ENCODE measurements at places on chromosomes 3 and 15.

GRCh38 chr15:70048578-70049514 is 48.9 kb downstream of the TLE3 start:
- peak; percentile 8 for DNase-seq

DNA sequence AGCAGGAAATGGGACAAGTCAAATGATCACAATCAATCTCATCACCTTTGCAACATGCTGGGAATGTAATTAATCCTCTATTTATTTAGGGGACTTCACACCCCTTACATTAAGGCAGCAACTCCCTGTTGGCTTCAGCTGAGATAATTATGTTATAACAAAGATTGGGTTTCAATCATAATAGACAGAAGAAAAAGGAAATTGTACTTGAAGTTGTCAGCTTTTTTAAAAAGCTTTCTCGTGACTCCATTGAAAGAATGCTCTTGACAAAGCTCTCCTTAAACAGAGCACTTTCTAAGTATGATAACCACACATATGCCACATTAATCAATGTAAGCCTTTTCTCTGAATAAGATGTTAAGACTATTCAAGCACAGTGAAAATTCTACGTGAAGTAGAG is 65.7 kb downstream of the SHQ1 start:
- no peak for DNase-seq

DNA sequence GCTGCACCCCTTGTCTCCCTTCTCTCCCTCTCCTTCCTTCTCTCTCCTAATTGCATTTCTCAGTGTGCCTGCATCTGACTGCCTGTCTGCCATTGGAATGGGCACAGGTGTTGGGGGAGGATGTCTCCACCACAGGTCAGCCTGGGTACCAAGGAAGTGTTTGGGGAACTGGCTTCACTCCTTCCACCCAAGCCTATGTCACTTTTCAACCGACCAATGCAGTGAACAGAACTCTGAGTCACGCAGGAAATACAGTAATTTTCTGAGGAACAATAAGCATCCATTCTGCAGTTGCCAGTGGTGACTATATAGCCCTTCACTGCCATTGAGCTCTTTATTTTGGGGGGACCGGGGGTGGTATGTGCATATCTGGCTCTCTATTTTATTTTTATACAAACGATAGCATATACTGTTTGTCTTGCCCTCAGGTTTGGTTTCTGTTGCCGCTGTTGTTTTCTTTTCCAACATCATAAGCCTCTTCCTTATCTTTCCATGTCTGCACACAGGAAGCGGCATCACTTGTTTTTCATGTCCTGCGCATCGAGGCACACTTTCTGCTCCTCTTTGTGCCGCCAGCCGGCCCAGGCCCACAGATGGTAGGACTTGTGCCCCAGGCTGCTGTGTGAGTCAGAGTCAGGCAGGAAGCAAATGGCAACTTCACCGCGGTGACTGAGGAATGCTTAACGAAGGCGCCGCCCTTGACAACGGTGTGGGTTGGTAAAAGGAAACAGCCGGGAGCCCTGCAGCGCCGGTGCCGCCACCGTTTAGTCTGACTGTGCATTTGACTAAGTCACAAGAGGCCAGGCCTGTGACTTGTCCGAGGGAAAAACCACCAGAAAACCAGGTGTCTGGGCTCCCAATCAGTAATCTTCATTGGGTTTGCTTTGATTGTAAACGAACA is 21.1 kb upstream of the CDCP1 start:
- DNase-seq = peak; percentile 85

- DNase-seq = no peak
Observed at GRCh38 chr3:32498252-32498651, 4.4 kb downstream of the CMTM6 start.

- no peak for DNase-seq
Observed at GRCh38 chr3:46866032-46866595, 2.9 kb upstream of the MYL3 start.

DNA sequence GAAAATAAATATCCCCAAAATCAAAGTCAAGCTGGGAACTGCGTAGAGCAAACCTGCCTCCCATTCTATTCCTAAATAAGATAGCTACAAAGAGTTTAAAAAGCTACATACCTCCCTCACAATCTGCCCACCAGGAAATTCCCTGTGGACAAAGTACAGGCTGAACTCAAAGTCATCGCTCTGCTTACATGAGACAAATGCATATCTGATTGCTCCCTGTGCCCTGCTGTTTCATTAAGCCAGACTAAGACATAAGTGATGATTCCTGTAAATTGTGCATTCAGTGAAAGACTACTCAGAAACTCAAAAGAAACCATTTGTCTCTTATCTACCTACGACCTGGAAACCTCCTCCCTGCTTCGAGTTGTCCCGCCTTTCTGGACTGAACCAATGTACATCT is 28.5 kb upstream of the EIF4A2 start:
- no peak for DNase-seq

GRCh38 chr3:161070980-161071663 is 34.0 kb downstream of the B3GALNT1 start:
- no peak for DNase-seq

DNA sequence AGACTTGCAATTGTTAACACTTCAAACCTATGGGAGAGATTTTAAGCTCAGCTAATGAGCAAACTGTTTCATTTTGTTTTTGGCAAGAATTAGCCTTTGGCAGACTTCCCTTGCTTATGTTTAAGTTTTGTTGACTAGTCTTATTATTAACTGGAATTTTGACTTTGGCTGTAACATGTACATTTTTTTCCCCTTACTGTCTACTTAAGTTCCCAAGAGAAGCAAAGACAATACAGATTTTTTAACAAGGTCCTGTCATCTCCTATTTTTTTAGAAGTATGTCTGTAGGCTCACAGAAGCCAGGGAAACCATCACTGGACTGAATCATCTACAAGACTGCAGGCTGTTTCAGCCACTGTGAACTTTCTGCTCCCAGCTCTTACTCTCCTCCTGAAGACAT is 74.3 kb downstream of the DGKG start:
- DNase-seq = no peak

DNA sequence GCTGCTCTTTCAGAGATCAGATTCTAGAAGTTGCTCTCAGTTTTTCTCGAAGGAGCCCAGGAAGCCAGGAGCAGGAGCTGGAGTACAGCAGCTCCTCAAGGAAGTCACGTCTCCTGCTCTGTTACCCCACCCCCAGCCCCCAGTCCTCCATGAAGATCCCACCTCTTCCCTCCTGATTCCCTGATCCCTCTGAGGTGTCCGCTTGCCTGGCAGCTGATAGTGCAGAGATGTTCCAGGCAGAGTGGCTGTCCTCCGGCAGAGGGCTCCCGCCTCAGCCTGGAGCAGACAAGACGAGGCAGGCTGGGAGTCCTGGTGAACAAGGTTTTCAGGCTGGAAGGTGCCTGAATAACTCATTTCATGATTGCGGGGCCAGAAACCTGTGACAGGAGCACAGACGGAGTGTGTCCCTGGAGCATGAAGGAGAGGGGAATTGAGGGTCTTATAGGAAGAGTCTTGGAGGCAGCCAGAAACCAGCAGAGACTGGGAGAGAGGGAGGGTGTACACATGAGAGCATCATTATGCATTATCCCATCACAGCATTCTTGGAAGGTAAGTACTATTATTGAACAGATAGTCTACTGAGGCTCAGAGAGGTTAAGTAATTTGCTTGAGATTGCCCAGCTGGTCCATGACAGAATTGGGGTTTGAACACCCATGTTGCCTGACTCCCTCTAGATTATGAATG is 1.2 kb downstream of the HRH1 start:
- peak; percentile 89 for DNase-seq

GRCh38 chr3:16700651-16701050 is 95.4 kb upstream of the DAZL start:
- no peak for DNase-seq

GRCh38 chr3:51522273-51522962 is 16.1 kb upstream of the RAD54L2 start:
- no peak for DNase-seq

DNA sequence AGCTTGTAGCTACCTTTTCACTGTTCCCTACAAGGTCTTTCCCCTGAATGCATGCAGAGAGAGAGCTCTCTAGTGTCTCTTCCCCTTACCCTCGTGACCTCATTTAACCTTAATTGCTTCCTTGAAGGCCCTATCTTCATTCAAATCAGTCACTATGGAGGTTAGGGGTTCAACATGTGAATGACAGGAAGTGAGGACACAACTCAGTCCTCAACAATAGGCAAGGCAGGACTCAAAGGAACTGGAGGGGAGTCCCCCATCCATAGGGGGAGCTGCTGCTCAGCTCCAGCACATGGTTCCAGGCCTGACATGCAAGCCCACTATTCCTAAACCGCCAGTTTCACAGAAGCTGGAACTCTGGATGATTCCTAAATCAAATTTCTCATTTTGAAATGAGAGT is 33.8 kb upstream of the GYG1 start:
- no peak for DNase-seq

DNA sequence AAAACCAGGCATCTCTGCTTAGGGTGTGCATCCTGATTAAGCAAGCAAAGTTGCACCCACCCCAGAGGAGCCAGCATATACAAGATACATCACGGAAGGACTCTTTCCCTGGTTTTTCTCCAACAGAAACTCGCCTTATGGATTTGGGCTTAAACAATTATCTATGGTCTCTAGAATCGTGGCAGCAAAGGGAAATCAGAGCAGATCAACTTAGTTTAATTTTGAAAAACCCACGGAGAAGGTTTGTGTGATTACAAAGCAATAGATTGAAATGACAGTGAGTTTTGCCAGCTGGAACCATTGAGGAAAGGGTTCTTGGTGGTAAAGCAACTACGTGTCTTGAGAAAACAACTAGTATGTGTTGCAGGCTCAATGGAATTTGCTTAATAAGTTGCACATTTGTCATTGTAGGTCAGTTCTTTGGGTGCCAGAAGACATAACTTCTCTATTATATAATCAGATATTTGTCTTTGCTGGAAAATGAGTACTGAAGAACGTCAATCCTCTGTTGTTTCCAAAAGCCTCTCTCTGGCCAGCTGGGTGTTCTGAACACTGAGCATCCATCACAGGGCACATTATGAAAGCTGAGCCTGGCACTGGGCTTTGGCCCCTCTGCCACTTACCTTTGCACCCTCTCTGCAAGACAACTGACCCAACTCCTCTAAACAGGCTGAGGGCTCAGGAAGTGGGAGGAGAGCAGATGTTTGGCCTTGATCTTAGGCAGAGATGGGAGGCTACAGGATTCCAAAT is 75.7 kb upstream of the FBN1 start:
- DNase-seq = no peak

DNA sequence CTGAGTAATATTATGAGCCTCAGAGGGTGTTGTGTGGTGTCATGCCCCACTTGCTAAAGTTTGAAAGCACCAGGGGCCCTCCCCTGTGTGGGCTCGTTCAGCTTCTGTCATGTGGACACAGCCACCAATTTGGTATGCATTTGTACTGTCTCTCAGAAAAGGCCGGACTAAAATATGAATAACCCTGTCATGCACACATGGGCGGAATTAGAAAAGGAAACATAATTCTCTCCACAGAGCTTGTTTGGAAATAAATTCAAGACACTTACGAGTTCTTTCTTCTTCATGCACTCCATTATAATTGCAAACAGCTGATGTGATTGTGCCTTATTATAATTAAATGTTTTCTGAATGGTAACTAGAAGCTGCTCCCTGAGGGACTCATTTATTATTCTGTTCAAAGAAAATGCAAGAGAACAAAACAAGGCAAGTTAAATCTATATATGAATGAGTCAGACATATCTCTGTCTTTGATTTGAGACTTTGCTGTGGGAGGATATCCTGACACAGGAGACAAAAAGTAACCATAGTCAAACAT is 39.1 kb downstream of the TRPM1 start:
- no peak for DNase-seq

DNA sequence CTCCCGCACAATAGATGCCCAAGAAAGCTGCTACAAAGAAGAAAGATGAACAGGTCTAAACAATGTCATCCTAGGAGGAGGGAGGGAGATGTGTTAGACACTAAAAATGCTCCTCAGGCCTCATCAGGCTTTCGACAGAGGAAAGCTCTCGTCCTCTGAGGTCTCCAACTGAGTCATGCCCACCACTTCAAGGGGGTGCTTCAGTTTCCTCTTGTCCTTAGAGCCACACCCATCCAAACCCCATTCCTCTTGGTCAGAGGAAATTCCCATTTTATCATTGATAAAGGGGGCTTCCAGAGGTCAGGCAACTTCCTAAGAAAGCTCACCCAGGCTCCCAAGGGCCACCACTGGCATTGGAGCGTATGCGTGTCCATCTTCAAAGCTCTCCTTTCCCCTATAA is 50.1 kb downstream of the HEG1 start:
- no peak for DNase-seq

DNA sequence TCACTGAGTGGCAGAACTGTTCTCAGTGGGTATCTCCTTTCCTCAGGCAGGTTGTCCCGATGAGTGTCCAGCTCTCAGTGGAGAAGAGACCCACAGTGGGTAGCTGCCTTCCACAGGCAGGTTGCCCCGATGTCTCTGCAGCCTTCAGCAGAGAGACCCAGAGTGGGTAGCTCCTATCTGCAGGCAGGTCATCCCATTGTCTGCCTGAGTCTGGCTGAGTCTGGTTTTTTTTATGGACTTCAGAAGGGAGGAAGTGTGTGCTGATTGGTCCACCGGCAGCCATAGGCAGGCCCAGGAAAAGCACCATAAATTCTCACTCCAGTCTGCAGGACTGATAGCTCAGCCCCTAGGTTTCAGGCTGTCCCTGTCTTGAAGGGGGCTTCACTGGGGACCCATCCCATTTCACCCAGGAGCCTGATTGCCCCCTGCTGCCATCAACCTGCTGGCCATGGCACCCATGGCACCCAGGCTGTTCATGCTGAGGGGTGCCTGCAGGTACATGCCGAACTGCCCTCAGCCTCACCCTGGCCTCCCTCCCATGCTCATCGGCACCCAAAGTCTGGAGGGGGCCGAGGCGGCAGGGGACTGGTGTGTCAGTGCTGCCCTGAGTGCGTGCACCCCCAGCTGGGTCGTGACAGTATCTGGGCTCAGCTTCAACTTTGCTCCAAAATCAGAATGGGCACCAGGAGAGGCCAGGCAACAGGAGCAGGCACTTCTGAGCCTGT is 3.6 kb upstream of the LIMD1 start:
- DNase-seq = no peak

DNA sequence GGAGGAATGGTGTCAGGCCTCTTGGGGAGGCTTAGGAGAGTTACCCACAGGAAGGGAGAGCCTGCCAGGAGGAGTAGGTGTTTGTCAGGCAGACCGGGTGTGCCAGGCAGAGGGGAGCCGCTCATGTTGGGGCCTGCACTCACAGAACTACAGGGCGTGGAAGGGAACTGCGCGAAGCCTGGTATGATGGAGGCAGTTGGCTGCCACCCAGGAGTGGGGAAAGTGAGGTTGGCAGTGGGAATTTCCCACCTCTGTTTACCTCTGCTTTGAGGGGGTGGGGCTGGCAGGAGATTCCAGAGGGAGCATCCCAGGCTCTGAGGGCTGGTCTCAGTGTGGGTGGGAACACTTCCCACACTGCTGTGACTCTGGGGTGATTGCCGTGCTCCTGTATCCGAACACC is 99.9 kb downstream of the SLCO3A1 start:
- DNase-seq = no peak

DNA sequence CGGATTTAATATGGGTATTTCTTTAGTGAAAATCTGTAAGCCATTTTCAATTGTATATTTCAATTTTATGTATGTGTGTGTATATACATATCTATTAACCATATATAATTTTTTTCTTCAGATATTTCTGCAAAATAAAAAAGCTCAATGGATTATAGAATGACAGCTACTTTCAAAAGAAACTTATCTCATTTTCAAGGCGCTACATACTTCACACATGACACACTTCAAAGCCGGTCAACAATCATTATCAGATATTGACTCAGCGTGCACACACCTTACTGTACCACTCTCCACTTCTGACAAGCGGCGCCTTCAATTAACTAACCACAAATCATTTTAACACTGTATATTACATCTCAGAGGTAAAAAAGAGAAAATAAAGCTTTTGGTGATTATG is 39.6 kb downstream of the ATP13A3 start:
- no peak for DNase-seq
